ENCODE measurements at places on chromosomes 7 and 10.

DNA sequence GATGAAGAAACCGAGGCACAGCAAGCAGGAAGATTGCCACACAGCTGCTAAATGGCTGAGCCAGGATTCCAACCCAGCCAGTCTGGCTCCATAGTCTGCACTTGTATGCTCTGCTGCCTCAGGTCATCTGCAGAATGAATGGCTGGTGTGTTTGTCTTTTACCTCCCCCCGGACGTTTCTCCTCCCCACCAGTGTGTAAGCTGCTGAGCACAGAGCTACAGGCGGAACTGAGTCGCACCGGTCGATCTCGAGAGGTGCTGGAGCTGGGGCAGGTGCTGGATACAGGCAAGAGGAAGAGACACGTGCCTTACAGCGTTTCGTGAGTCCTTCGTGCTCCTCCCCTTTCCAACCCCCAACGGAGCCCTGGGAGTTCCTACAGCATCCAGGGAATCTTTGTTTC is 2.6 kb downstream of the CNPY4 start:
- no peak for DNase-seq

GRCh38 chr7:140594131-140594691 is 46.4 kb downstream of the DENND2A start:
- no peak for DNase-seq

- DNase-seq = no peak
Observed at GRCh38 chr10:114962441-114962840, 24.4 kb downstream of the TRUB1 start.

GRCh38 chr7:127534636-127535035 is 50.8 kb downstream of the GCC1 start:
- DNase-seq = no peak

DNA sequence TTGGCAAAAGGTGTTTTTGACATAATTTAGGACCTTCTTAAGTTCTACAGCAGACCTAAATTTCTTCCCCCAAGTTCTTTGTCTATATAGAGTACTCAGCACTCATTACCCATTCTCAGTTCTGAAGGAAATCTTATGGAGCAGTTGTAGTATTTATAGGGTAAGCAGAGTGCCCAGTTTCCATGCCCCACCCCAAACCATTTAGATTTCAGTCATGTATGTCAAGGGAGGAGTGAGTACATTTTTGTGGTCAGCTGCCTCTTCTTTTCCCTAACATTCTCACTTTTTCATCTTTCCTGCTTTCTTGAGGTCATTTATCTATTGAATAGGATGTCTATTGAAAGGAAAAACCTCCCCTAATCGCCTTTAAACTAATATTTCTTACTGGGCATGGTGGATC is 83.3 kb downstream of the KAT6B start:
- DNase-seq = no peak

DNA sequence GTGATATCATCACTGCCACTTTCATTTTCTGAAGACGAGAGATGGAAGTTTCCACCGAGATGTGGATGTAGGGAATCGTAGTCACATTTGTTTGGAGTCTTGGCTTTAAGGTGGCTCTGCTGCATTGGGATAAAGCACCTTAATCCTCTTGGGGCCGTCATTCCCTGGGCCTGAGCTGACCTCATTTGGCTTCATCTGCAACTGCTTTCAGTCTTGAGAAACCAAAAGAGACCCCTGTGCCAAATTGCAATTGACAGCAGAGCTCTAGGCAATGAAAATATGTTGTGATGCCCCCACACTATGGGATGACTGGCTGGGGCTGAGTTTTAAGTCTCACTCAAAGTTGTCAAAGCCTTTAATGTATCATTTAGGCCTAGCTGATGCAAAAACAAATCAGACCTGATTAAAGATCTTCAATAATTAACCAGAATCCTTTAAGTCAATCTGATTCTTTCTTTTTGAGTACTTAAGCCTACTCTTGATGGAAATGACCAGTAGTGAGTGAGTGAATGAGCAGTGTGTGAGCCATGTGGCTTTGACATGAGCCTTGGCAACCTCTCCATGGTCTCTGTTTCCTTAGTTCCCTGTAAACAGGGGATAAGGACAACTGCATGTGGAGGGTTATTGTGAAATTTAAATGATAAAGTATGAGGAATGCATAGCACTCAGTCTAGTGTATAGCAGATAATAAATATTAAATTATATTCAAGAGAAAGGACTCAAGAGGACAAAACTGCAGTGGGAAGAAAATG is 155.0 kb downstream of the BMPER start:
- DNase-seq = no peak

- no peak for DNase-seq
Observed at GRCh38 chr7:10708447-10708846, 265.2 kb upstream of the PHF14 start.

GRCh38 chr10:122417667-122418066 is 36.8 kb upstream of the ARMS2 start:
- DNase-seq = no peak

DNA sequence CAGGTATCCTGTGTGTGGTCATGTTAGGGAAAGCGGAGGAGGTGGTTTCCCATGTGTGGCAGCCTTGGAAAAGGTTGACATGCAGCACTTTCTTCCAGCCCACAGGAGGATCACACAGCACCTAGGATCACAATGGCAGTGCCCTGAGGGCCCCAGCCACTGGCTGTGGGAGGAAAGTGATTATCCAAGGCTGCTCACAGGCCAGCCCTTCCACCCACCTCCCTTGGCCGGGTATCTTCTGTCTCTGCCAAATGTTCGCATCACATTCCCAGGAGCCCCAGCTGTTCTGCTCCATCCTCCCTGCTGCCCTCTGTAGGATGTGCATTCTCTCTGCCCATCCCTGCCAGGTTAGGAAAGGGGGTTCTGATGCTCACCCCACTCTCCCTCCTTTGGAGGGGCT is 2.5 kb upstream of the MLXIPL start:
- no peak for DNase-seq

- no peak for DNase-seq
Observed at GRCh38 chr10:20535897-20536881, 360.9 kb downstream of the NEBL start.

GRCh38 chr7:98823226-98823625 is 46.6 kb downstream of the TMEM130 start:
- no peak for DNase-seq

GRCh38 chr10:79932841-79933379 is 16.0 kb downstream of the SFTPD start:
- no peak for DNase-seq

DNA sequence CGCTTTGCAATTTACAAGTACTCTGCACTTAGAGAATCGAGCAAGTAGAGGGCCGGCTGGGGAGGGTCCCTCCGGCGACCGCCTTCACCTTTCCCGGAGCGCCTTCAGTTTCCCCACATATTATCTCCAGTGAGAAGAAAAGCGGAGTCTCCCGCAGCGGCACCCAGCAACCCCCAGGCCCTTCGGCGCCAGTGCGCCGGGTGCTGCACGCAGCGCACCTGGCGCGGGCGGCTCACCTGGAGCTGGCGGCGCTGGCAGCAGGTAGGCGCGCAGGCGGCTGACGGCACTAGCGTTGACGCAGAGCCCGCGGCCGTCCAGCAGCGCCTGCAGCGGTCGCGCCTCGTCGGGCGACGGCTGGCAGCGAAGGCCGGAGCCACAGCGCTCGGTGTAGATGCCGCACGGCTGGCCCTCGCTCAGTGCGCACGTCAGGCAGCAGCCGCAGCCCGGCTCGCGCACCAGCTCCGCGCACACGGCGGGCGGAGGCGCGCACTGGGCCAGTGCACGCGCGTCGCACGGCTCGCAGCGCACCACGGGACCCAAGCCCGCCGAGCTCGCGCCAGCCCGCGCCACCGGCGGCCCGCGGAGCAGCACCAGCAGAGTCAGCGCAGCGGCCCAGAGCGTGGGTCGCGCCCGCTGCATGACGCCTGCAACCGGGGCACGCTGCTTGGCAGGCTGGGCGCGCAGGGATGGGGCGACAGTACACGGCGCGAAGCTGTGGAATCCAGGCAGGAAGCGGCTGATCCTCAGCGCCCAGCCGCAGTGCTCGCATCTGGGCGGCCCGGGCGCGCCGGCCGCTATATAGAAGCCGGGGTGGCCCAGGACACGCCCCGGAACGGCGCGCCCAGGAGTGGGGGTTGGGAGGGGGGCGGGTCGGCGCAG is at the start of gene IGFBP3:
Gene IGFBP3 (minus strand): TSS at position 771 of the 879 bp plus-strand sequence. CDS start 132 bp downstream, at position 639.
- DNase-seq = no peak

DNA sequence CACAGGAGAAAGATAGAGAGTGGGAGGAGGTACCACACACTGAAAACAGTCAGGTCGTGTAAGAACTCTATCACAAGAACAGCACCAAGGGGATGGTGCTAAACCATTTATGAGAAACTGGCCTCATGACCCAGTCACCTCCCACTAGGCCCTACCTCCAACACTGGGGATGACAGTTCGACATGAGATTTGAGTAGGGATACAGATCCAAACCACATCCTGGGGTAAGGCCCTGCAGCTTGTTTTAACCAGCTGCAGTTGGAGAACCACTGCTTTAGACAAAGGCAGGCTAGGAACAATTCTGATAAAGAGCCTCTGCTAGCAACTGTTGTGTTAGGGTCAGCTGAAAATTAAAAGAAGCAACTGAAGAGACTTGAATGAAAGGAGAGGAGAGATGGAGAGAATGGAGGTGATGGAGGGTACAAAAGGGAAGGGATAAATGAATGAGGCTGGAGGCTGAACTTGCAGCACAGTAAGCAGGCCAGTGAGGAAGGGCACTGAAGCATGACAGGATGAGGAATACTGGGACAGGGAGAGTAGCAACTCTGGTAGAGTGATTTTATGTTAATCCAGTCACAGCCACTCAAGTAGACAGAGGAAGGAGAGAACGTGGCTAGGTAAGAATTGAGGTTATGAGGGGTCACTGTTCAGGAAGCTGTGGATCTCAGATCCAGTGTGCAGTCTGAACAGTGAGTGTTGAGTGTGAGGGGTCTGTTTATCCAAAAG is 23.6 kb downstream of the MEST start:
- no peak for DNase-seq

DNA sequence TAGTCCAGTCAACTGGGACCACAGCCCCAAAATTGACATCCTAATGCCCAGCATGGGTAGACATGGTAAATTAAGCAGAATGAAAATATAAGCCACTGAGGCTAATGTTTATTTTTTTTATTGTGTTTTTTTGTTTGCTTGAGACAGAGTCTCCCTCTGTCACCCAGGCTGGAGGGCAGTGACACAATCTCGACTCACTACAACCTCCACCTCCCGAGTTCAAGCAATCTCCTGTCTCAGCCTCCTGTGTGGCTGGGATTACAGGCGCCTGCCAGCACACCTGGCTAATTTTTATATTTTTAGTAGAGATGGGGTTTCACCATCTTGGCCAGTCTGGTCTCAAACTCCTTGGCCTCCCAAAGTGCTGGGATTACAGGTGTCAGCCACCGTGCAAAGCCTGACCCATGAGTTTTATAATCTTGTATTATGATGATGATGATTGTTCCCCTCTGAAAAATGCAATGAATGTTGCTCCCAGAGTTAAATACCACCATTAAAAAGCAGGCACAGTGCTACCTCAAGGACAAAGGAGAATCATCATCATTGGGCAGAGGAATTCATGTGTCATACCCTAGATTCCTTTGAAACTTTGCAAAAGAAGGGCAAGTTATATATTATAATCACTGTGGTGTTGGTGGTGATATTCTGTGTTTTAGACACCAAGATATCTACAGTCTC is 228.0 kb downstream of the PARD3 start:
- no peak for DNase-seq

GRCh38 chr7:13563680-13564079 is 425.8 kb downstream of the ETV1 start:
- no peak for DNase-seq

DNA sequence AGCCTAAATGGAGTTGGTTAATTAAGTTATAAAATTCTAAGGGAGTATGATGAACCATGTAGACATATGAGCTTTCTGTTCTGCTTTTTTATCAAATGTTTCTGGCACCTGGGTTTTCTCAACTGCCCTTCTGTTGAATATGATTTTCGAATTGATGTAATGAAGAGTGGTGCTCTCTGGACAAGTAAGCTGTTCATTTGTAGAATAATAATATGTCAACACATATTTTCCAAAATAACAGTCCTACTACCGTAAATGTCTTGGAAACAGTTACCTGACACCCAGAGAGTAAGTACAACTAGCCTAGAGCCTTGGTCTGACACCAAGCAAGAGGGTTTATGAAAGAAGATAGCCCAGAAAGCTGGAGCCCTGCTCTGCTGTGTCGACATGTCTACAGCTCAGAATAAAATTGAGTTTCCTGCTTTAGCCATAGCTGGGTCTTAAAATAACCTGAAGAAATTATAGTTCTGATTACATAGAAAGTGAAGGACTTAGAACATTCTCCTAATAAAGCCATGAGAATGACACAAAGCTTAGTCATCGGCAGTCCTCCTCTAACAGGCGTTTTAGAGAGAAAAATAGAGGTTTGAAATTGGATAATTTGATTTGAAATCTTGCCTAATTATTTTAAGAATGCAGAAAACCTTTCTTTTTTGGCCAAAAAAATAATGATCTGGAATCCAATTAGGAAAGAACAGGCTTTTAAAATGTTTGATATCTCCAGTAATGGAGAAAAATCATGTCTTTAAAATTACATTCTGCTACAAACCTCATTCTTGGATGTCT is 25.1 kb downstream of the HDAC9 start:
- DNase-seq = no peak

- no peak for DNase-seq
Observed at GRCh38 chr10:43261578-43262396, 5.1 kb downstream of the RASGEF1A start.

DNA sequence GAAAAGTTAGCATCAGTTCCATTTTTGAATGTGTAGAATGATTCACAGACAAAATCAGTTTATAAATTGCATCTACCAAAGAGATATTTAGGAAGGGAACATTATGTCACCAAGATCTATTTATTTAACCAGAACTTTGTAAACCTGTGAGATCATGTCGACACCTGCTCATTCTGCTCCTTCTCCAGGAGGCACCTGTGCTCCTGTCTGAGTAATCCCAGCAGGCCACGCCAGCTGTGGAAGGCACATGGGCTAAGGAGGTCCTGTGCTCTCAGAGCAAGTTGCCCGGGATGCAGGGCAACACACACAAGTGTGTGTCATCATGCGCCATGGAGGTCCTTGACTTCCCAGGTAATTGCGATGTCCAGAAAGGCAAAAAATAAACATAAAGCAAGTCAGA is 45.5 kb upstream of the ADARB2 start:
- DNase-seq = no peak

DNA sequence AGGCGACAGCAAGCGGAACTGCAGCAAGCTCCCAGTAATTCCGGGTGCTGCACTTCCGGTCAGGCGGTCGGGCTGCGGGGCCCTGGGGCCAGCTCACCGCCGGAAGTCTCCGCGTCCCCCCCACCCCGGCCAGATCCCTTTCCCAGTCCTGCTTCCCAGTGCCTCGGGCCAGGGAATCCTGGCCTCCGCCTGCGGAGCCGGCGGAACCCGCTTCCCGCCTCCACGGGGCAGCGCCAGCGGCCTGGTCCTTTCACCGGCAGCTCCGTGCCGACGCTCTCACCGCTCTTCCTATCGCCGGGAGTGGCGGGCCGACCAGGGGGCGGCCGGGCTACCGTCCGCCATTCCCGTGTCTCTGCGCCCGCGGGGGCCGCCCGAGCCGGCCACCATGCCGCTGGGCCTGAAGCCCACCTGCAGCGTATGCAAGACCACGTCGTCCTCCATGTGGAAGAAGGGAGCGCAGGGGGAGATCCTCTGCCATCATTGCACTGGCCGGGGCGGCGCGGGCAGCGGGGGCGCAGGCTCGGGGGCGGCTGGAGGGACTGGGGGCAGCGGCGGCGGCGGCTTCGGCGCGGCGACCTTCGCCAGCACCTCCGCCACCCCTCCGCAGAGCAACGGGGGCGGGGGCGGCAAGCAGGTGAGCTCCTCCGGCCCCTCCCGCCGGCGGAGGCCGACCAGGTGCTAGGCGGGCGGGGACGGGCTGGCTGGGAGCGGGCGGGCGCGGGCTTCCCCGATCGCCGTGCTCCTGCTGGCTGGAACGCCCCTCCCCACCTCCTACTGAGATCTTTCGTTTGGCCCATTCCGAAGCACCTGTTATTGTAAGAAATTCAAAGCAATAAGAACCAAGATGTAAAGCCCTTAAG is at the start of gene GATAD1:
Gene GATAD1 (plus strand): TSS at position 138 of the 860 bp plus-strand sequence. CDS start 248 bp downstream, at position 386.
- peak; percentile 71 for DNase-seq
